Kidney (tissue), 22 donors: ENCODE measurements at places on chromosomes 16 and 17.

- H3K36me3 ChIP-seq: no peaks in the 10 kb centered on the region
- no peaks in the 10 kb centered on the region for H3K4me1 ChIP-seq
- no peak for DNase-seq
- no peak overlapping the region for H3K27ac ChIP-seq
- H3K27me3 ChIP-seq: no peaks in the 10 kb centered on the region
These were observed 279.2 kb upstream of the RPL38 start for GRCh38 chr17:73924114-73924908.

- peak; percentile 56 for DNase-seq
- no peaks in the 10 kb centered on the region for H3K27me3 ChIP-seq
- no peak overlapping the region for H3K4me3 ChIP-seq
These were observed 11.7 kb upstream of the SLC47A2 start for GRCh38 chr17:19728084-19728495.

GRCh38 chr16:51392521-51393187, 241.6 kb upstream of the SALL1 start:
- H3K4me1 ChIP-seq: no peaks in the 10 kb centered on the region
- no peaks in the 10 kb centered on the region for H3K36me3 ChIP-seq

DNA sequence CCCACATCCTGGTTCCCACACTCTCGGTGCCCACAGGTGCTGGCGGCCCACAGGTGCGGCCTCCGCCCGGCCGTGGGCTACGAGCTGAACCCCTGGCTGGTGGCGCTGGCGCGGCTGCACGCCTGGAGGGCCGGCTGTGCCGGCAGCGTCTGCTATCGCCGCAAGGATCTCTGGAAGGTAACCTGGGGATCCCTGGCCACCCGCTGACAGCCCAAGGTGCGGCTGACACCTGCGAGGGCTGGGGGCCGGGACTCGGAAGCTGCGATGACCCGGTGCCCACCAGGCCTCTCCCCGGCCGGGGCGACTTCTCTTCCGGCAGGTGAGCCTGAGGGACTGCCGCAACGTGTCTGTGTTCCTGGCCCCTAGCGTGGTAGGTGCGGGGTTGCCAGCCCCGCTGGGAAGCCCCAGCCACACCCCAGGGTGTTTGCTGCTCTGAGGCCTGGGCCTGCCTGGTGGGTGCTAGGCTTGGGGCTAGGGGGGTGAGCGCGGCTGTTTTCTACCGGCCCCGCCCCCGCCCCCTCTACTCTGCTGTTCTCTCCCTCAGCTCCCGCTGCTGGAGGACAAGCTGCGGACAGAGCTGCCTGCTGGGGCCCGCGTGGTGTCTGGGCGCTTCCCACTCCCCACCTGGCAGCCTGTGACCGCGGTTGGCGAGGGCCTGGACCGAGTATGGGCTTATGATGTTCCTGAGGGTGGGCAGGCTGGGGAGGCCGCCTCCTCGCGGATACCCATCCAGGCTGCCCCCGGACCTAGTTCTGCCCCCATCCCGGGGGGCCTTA, 1.0 kb downstream of the ANTKMT start:
- H3K36me3 ChIP-seq: no peaks in the 10 kb centered on the region
- DNase-seq: peak; percentile 70
- no peak overlapping the region for H3K4me3 ChIP-seq
- no peak overlapping the region for H3K27ac ChIP-seq
- H3K27me3 ChIP-seq: no peaks in the 10 kb centered on the region
- H3K4me1 ChIP-seq: peaks cover 4% of the 10 kb centered on the region

DNA sequence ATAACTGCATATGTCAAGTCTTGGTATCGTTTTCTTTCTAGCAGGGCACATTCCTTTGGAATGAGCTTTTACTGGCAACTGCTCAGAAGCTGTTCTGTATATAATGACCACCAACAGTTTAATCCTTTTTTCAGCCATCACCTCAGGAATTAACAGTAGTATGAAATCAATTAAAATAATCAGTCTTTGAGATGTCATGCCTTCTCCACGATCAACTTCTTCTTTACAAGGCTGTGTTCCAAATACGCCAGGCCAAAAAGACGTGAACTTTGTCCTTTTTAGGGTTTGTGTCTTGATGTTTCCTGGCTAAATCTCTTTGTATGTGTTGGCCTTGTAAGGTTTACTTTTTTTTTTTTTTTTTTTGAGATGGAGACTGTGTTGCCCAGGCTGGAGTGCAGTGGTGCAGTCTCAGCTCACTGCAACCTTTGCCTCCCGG, 54.9 kb downstream of the ABCC1 start:
- no peaks in the 10 kb centered on the region for H3K36me3 ChIP-seq
- no peaks in the 10 kb centered on the region for H3K27me3 ChIP-seq
- no peak overlapping the region for H3K27ac ChIP-seq
- H3K4me3 ChIP-seq: no peak overlapping the region
- DNase-seq: no peak

GRCh38 chr17:8144401-8145231, 7.6 kb downstream of the PER1 start:
- DNase-seq: no peak
- peaks cover 92% of the 10 kb centered on the region for H3K36me3 ChIP-seq
- H3K4me3 ChIP-seq: no peak overlapping the region
- H3K4me1 ChIP-seq: no peaks in the 10 kb centered on the region
